Left ventricle myocardium superior (tissue), 1 donor: ENCODE measurements at places on chromosomes 2 and 18.

- DNase-seq, result no peak
Observed at GRCh38 chr2:239392072-239392357, 8.8 kb downstream of the HDAC4 start.

DNA sequence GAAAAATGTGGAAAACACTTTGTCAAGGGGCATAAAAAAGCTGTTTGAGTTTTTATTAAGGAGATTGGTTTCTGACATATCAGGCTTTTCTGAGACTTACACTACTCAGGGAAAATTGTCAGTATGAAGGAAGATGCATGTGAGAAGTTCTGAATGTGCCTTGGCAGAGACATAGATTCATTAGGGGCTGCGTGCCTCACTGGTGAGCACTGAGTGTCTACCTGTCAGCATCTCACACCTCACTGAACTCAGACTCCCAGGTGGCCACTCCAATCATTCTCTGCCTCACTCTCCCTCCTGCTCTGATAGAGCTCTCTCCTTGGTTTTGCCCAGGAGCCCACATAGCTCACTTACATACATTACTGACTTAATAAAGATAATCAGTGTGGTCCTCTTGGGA lies 372.6 kb downstream of the LRRTM4 start:
- no peak for DNase-seq

DNA sequence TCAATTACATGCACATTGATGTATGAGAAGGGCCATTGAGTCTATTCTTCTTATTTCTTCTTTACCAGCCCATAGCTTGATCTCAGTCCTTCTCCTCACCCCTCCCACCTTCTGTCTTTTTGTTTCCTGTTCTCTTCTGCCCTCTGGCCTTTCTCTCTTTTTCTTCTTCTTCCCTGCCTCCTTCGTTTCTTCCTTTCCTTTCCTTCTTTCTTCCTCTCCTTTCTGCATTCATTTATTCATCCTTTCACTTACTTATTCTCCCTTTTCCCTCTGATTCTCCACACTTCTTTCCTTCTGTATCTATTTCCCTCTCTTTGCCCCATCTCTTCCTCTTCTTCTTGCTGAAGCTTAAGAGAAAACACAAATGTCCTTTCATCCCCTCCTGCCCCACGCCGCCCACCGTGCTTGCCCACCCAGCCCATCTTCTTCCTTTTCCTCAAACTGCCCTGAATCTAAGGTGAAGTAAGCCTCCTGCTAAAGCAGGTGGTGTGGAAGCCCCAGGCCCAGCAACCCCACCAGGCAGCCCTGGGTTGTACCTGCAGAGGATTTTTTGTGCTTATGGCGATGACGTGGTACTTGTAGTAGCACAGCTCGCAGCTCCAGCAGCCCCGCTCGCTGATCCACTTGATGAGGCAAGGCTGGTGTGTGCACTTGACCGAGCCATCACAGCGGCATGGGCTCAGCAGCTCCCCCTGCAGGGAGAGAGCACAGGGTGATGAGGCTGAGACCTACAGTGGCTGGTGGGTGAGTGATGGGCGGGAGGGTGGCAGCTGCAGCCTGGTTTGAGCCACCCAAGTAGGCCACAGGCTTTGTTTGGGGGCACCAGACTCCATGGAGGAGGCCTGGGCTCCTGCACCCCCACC lies 89.0 kb downstream of the MARCHF4 start:
- no peak for DNase-seq

GRCh38 chr18:45775241-45775676 lies 50.2 kb upstream of the SIGLEC15 start:
- DNase-seq, result peak; percentile 80

DNA sequence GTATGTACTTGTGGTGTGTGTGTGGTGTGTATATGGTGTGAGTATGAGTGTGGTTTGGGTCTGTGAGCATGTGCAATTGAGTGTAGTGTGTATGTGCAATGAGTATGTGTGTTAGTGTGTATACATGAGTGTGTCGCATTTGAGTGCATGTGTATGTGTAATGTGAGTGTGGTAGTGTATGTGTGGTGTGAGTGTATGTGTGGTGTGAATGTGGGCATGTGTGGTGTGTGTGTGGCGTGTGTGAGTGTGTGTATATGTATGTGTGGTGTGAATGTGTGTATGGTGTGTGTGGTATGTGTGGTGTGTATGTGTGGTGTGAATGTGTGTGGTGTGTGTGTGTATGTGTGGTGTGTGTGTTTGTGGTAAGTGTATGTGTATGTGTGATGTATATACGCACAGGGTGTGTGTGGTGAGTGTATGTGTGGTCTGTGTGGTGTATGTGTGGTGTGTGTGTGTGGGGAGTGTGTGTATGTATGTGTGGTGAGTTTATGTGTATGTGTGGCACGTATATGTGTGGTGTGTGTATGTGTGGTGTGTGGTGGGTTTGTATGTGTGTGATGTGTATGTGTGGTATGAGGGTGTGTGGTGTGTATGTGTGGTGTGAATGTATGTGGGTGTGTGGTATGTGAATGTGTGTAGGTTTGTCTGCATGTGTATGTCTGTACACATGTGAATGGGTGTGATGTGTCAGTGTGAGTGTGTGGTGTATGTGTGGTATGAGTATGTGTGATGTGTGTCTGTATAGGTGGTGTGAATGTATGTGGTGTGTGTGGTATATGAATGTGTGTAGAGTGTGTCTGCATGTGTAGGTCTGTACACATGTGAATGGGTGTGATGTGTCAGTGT lies 123.4 kb downstream of the DOCK10 start:
- no peak for DNase-seq

DNA sequence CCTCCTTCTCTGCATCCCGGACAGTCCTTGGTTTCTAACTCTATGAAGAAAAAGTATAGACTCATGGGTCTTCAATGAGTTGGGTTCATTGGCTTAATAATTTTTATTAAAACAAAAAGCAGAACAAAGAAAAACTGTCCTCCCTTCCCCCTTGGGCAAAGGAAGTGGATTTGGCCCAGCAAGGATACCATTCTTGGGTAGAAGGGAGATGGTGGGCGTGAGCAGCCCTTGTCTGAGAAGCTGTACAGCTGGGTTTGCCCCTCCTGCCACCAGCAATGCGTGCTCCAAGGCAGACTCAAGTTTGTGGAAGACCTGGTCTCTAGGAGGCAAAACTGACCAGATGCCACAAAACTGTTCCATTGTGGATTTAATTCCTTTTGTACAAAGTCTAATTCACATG lies 12.7 kb downstream of the PCARE start:
- DNase-seq, result no peak

DNA sequence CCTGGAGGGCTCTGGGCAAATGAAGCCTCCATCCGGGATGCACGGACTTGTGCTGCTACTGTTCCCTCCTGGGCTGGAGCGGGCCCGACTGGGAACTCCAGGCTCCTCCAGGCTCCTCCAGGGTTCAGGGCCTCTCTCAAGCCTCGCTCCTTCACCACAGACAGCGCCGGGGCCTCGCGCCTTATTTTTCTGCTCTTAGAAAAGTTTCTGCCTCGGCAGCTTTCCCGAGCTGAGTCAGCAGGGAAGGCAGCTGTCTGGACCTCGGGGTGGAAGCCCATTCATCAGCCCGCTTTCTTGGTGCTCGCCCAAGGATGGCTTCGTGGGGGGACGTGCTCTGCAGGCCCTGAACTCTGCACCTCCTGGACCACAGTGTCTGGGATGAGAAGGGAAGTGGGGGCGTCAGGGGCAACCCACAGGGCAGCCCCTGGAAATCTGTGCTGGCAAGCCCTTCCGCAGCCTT lies 12.9 kb upstream of the TEX51 start:
- DNase-seq, result peak; percentile 35

GRCh38 chr2:198316852-198317396 lies 512.5 kb downstream of the PLCL1 start:
- no peak for DNase-seq

DNA sequence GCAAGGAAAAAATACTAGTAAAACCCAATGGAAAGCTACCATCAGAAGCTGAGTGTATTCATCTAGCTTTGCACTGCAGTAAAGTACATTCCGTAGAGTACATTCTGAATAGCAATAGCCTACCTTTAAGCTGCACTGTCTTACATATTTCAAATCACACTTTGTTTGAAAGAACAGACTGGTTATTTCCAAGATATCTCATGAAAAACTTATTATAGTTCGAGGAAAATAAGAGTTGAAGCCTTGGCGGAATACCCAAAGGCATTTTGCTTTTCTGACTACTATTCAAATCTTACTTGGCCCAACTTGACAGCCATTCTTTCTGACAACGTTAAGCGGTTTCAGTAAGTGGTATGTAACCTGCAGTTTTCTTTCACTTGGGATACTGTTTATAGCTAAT lies 177.6 kb downstream of the NRXN1 start:
- no peak for DNase-seq

GRCh38 chr2:86062043-86062442 lies 43.6 kb downstream of the POLR1A start:
- DNase-seq, result no peak

DNA sequence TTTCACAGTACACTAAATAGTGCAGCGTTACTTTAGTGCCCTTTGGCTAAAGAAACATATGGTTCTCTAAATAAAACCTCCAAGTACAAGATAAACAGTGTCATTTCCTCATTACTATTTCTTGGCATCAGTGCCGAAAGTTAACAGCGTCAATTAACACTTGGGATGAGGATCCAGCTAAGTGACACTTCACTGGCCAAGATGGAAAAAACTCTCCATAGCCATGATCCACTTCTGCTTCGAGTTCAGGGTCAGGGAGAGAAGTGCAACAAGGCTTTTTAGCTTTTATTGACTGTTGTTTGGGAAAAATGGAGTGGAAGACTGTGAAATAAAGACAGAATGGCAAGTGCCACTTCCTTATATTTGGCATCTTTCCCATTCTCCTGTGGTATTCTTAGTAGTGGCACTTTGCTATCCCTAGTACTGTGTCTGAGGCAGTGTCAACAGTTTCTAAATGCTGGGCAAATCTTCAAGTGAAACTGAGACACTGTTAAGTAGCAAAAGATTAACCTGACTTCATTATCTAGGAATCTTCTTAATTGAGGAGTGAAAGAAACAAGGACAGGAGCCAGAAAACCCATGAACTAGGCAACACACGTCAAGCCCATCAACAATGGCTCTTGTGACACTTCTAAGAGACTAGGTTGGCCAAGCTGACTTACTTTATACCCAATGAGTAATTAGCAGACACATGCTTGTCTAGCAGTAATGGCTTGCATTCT lies 222.5 kb upstream of the SESTD1 start:
- no peak for DNase-seq

DNA sequence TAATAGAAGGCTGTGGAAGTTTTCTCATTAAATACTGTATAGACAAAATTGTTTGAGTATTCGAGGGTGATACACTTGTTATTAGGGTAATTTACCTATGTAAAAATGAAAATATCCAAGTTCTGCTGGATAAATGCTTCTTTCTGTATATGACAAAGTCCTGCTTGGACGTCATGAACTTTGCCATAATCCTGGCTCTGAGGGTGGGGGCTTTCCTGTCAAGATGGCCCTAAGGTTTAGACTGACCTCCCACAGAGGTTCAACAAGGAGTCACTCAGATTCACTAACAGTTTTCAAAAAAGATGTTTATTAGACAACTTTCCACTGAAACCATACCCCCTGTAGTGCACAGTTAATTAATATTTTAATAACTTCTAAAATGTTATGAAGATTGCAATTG lies 52.5 kb upstream of the NABP1 start:
- no peak for DNase-seq

GRCh38 chr18:57730146-57730545 lies 73.0 kb downstream of the ATP8B1 start:
- DNase-seq, result no peak

DNA sequence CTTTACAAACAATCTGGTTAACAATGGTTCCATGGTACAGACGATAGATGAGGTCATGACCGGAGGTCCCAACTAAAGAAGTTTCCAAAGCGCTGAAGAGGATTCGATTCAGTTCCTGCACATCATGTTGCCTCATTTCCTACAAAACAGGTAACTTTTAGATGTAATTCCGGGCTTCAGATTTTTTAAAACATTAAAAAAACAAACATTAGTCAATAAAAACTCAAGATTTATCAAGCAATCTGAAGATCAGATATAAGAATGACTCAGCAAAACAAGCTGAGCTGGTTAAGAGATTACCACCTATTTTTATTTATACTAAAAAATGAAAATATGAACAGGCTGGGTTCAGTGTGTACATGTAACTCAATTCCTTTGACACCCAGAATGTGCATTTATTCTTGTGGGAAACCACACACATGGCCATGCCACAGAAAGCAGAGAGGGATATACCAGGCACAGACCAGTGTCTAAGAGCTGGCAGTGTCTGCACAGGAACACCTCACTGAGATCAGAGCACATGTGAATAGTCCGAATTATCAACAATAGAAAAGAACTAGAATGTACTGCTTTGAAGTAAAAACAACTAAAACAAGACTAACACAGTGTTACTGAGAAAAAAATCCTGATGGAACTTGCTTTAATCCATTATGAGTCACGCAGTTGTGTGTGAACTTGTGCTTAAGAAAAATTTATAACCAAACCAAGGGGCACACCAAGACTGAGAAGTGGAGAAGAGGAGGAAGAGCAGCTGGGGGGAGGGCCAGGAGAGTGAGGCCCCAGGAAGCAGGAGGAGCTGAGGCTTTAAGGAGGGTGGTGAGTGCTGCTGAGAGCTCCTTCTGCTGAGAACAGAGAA lies 9.5 kb downstream of the USP40 start:
- no peak for DNase-seq

GRCh38 chr2:126616606-126617069 lies 39.3 kb upstream of the GYPC start:
- DNase-seq, result no peak

- no peak for DNase-seq
Observed at GRCh38 chr2:19796035-19796695, 105.6 kb downstream of the TTC32 start.

DNA sequence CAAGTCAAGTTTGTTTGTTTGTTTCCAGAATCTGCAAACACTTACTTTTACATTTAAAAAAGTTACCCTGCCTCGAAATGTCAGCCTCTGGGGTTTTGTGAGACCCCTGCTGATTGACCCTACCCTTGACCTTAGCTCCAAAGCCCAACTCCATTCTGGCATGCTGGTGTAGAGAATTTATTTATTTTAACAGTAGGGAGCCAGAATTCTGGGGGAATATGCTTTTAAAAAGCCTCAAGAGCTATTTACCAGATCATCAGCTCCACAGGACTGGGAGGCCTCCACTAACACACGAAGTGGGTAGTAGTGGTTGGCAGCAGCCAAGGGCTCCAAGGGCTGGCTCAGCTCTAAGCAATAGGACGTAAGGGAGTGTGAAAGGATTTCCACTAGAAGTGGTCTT lies 23.2 kb upstream of the GREB1L start:
- DNase-seq, result no peak

GRCh38 chr18:56661360-56662062 lies 10.4 kb downstream of the WDR7 start:
- no peak for DNase-seq

GRCh38 chr2:95026471-95027368 lies 1.2 kb downstream of the MAL start:
- no peak for DNase-seq

DNA sequence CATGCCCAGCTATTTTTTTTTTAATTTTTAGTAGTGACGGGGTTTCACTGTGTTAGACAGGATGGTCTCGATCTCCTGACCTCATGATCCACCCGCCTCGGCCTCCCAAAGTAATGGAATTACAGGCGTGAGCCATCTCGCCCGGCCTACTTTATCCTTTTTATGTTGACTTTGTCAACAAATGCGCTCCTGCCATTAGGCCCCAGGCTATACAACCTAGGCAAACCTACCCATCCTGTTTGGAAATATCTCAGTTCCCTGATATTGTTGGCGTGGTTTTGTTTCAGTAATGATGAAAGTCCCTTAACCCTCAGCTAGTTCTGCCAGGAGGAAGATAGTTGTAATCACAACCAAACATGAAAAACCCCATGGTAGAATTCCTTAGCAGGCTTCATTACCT lies 249.4 kb upstream of the SOX11 start:
- no peak for DNase-seq
